ENCODE measurements at places on chromosomes 2 and 18. TPM values are rescaled to one million over a fixed set of nuclear protein-coding genes. Genes with fewer than 3 reads are reported as not detected.

SLC14A1 gene
- 31.0 TPM for total RNA-seq

EVA1A gene
- 16.2 TPM for total RNA-seq

MYCN gene
- not detected for total RNA-seq

ARHGEF33 gene
- total RNA-seq, result 0.50 TPM

MC2R gene
- total RNA-seq, result not detected

OTOS gene
- not detected for total RNA-seq

FTCDNL1 gene
- 3.6 TPM for total RNA-seq

ZNF521 gene
- total RNA-seq, result 23.6 TPM

PLGLB2 gene
- 1.7 TPM for total RNA-seq

TMEM200C gene
- total RNA-seq, result 0.17 TPM

PXDN gene
- total RNA-seq, result 111 TPM

ARMC9 gene
- total RNA-seq, result 60.4 TPM

LYPD1 gene
- total RNA-seq, result 0.17 TPM

NFATC1 gene
- 2.6 TPM for total RNA-seq

ZNF407 gene
- total RNA-seq, result 13.9 TPM

ABCG8 gene
- not detected for total RNA-seq

C2orf81 gene
- total RNA-seq, result 1.5 TPM

CCBE1 gene
- 60.9 TPM for total RNA-seq

All from fibroblast of lung (primary cell).